ENCODE measurements at places on chromosomes 7 and 10.

DNA sequence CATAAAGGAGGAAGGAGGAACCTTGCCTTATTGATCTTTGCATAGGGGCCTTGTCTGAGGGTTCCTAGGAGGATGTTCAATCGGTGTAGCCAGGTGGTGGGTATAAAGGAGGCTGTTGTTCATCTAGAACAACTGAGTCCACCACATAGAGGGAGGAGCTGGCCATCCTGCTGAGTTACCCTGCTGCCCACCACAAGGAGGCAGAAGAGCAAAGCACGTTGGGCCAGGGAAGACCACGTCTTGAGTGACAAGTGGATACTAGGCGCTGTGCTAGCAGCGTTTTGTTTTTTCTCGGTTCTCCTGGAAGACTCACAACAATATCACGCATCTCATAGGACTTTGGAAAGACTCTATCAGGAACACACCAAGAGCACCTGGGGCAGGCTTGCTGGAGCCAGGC lies 20.0 kb downstream of the FOXI2 start:
- no peak for DNase-seq

DNA sequence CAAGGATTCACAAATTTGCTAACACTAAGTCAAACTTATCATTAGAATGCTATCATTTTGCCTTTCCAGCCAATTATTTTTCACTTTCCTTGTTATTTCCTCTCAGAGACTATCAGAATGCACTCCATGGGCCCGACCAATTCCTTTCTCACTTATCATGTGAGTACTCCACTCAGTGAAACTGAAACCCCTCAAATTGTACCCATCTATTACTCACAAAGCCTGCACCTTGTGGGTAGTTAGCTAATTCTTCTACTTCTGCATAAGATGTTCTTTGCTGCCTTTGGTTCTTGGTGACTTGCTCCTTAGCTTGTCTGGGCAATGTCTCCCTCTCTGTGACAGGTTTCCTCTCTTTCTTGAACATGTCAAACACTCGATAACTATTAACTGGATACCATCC lies 35.2 kb upstream of the MBL2 start:
- DNase-seq = no peak

DNA sequence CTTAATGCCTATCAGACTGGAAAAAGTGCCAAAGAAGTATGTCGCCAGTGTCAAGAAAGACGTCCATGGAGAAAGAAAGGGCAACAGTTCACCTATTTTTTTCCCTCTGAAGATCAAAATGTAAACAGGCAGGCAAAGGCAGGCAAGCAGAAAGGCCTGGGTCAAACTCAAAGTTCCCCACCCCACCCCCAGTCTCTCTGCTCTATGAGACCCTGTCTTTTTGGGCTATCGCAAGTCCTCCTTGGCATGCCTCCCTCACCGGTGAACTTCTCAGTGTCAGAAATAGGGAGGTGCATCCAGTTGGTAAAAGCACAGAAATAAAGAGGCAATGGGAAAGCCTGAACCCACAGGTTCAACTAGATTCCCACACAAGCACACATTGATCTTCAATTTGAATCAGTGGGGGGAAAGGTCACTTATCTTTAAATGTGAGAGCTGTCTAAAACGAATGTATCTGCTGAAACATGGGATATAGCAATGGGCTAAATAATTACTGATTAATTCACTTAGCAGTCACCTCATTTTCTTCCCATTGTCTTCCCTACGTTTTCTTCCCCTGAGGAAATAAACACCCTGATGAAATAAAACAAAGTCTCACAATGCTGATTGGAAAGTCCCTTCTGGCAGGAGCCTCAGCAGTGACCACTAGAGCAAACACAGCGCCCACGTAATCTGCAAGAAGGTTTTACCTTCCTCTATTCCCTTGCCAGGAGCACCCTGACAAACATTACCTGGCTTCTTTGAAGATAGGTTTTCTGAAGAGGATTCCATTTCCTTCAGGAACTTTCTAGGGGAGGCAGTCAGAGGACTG lies 31.1 kb downstream of the JAZF1 start:
- peak; percentile 24 for DNase-seq

DNA sequence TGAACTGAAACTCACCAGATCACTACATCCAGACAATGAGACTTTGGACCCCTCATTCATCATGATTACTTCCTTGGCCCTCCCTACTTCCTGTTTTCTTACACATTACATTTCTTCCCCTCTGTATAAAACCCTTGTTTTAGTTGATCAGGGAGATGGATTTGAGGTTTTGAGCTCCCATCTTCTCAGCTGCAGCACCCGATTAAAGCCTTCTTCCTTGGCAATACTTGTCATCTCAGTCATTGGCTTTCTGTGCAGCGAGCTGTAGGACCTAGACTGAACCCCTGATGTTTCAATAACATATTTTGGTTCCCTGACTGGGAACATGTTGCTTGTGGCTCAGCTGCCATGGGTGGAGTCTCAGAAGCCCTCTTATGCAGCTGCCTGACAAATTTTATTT lies 33.1 kb downstream of the NOLC1 start:
- DNase-seq = no peak

DNA sequence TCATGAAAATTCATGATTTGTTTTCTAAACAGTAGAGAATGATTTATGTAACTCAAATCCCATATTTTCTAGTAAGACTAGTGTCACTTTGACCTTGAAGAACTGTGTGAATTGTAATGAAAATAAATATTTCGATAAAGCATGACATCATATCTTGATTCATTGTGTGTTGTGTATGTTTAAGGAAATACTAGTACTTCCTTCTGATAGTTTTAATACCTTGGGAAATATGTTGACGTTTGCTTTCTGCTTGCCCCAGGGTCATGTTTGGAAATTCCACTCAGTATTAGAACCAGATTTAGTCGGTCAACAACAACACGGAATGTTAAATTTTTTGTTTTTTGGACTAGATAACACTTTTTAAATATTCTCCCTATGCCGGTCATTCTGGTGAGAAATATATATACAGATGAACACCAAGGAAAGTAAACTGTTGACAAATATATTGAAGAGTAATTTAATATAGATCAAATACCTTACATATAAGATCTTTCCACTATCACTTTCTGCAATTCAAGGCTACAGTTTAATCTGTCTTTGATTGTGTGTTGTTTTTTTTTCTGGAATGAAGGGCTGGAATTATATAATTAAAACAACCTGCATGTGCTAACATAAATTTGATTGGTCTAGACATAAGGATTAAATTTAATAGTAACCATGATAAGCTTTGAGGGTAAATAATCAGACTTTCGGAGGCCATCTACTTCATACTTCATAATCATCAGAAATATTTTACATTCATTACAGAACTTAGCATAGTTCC lies 126.2 kb downstream of the MDFIC start:
- no peak for DNase-seq

- DNase-seq = peak; percentile 41
Observed at GRCh38 chr7:39588416-39588815, 22.2 kb downstream of the YAE1 start.

- no peak for DNase-seq
Observed at GRCh38 chr10:68870545-68871104, 30.5 kb upstream of the DDX50 start.

DNA sequence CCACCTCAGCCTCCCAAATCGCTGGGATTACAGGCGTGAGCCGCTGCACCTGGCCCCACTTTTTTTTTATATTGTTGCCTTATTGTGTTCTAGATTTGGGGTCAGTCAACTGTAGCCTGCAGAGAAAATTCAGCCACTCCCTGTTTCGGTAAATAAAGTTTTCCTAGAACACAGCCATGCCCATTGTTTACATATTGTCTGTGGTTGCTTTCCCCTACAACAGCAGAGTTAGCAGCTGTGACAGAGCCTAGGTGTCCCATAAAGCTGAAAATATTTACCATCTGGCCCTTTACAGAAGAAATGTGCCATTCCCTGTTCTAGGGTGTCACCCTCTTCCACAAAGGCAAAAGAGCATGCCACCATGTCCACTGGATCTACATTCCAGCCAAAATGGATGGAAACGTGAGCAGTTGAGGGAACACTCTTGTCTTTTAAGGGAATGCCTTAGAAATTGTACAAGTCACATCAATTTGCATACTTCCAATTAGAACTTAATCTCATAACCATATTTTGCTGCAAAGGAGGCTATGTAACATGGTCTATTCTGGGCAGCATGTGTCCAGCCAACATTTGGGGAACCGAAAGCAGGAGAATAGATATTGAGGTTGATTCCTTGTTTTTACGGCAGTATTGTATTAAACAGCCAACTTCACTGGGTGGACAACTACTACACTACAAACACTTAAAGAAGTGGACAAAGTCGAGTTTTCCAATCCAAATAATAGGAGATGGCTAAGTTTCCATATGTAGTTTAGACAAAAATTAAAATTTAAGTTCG lies 11.0 kb upstream of the BLVRA start:
- peak; percentile 70 for DNase-seq

- DNase-seq = no peak
Observed at GRCh38 chr7:95989301-95989700, 216.9 kb downstream of the DYNC1I1 start.

DNA sequence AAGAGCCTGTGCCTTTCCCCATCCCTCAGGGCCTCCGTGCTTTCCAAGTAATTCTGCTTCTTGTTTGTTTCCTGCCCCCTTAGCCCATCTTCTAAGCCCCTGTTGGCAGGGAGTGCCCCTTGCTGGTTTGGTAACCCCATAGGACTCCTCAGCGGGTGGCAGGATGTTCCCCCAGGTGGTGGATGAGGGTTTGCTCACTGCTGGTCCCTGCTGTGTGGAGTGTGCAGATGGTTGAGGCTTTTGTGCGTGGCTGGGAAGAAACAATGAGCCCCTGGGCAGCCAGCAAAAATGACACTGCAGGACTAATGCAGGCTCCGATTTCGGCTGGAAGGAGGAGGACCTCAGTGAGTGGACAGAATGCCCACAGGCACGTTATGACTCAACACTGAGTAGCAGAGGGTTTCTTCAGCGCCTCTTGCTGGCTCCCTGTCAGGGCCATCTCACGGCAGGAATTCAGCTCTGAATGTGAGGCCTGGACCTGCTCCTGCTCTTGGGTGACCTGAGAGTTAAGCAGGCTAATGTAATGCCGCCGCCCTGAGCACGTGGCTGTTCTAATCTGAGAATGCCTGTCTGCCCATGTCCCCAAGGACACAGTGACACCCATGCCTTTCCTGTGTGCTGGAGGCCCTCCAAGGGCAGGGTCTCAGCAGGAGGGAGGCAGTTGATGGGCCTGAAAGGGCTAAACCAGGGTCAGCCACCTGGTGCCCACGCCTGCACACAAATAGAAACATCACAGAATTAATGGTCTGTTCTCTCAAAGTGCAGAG lies 16.6 kb downstream of the BAG3 start:
- no peak for DNase-seq

DNA sequence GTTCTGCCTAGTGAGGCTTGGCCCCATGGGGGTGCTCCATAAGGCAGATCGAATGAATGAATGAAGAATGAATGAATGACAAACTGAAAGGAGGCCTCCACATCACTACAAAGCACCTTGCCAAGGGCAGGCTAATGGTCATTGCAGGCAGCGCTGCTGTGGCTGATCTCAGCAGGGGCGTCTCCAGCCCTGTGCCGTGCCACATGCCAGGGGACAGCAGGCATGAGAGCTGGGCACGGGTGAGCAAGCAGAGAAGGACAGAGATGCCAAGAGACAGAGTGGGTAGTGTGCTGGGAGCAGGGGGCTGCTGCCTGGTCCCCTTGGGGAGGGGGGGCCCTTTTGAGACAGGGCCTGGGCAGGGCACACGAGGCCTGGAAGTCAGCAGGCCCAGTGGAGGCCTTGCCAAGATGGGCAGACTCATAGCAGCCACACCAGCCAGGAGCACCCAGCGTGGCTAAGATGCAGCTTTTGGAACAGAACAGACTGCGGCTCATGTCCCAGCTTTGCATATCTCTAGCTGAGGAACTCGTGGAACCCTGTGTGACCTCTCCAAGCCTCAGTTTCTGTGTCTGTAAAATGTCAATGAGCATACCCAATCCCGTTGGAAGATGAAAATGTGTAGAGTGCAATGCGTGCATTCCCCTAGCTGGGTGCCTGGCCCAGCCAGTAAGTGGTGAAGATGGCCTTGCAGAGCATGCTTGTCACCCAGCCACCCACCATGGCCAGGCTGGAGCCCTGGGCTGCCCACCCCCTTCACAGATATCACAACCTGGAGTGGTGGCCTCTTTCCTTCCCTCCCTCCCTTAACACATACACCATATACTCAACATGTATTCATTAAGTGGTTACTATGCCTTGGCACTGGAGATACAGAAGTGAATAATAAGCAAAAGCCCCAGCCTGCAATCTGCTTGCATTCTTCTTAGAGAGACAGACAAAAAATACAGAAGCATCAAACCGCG lies 61.1 kb upstream of the LRRC18 start:
- no peak for DNase-seq

DNA sequence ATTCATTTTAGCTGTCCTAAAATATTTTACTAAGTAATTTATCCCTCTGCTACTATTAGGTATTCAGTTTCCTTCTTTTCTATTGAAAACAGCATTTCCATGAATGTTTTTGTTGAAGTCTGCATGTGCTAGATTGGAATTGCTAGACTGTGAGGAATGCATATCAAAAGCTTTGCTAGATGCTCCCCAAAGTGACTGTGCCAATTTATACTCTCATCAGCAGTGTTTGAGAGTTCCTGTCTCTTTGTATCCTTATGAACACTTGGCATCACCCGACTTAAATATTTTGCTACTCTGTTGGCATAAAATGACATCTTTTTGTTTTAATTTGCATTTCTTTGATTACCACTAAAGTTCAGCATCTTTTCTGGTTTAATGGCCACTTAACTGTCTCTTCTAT lies 45.0 kb upstream of the PRR15 start:
- DNase-seq = no peak

GRCh38 chr7:44071726-44072363 lies 6.5 kb upstream of the PGAM2 start:
- no peak for DNase-seq

GRCh38 chr10:75469006-75469616 lies 37.7 kb downstream of the LRMDA start:
- peak; percentile 92 for DNase-seq

- no peak for DNase-seq
Observed at GRCh38 chr10:51653025-51653424, 46.4 kb downstream of the CSTF2T start.

- DNase-seq = no peak
Observed at GRCh38 chr10:92913973-92914372, 65.7 kb downstream of the EXOC6 start.

DNA sequence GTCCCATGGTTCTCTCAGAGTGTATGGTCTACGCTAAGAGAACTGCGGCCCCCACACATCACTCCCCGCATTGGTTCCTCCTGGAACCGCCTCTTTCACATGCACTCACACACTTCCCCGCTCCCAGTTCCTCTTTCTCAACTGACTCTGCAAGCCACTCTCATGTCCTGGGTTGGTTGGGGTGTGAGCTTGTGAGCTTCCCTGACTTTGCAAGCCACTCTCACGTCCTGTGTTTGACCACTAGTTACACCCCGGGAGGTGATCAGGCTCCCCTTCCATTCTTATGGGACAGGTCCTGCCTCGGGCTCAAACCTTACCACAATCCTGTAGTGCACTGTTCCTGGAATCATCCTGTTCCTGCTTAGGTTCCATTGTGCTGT lies 105.0 kb downstream of the TRIM24 start:
- DNase-seq = peak; percentile 6

DNA sequence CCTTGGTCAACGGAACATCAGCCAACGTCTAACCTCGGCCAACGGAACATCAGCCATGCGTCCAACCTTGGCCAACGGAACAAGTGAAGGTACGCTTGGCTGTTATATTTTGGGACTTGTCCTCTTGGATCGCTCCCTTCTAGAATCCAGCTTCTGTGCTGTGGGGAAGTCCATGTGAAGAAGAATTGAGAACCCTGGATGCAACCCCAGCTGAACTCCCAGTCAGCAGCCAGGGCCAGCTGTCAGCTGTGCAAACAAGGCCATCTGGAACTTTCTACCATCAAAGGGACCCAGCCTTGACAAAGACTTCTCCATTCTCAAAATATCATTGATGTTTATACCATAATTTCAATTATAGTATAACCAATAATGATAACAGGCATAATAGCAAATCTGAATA lies 43.3 kb upstream of the ITGA8 start:
- DNase-seq = no peak
